ENCODE measurements at places on chromosomes 6 and 20.

- DNase-seq: no peak
Measured at GRCh38 chr6:16658348-16659034, 102.8 kb downstream of the ATXN1 start.

- DNase-seq: no peak
Measured at GRCh38 chr20:58184984-58185383, 43.5 kb downstream of the ANKRD60 start.

DNA sequence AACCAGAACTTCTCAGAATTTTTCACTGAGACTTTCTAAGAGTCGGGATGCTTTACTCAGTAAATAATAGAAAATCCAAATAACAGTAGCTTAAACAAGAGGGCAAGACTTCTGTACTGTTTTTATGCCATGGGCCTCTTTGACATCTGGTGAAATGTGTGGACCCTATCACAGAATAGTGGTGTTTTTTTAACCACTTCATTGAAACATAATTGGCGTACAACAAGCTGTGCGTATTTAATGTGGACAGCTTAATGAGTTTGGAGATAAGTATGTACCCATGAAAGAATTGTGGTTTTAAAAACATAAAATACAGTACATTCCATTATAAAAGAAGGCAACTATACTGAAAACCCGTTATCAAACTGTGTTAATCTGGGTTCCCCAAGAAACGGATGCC, 37.7 kb downstream of the PDRG1 start:
- DNase-seq: no peak

GRCh38 chr6:87197547-87197946, 42.2 kb downstream of the ZNF292 start:
- DNase-seq: no peak

GRCh38 chr6:37168811-37169495, 999 bp upstream of the PIM1 start:
- peak; percentile 25 for DNase-seq

DNA sequence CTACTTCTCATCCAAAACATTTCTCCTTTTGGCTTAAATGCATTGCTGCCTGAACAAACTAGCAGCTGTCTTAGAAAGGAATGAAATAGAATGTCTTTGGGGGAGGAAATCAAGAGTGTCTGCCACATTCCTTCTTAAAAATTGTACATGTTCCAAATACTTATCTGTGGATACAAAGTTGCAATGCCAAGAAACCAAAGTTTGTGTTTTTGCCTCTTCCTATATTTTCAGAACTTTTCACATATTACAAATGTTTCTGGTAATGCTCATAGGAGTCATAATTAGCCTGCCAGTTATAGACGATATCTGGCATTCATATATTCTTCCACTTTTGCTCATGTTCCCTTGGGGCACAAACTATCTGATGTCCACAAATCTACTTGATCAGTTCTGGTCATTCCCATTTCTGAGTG, 165.5 kb upstream of the BMP5 start:
- no peak for DNase-seq
